ENCODE measurements at places on chromosomes 3 and 15.

GRCh38 chr15:70526221-70526973 lies 237.0 kb downstream of the UACA start:
- DNase-seq = peak; percentile 98

DNA sequence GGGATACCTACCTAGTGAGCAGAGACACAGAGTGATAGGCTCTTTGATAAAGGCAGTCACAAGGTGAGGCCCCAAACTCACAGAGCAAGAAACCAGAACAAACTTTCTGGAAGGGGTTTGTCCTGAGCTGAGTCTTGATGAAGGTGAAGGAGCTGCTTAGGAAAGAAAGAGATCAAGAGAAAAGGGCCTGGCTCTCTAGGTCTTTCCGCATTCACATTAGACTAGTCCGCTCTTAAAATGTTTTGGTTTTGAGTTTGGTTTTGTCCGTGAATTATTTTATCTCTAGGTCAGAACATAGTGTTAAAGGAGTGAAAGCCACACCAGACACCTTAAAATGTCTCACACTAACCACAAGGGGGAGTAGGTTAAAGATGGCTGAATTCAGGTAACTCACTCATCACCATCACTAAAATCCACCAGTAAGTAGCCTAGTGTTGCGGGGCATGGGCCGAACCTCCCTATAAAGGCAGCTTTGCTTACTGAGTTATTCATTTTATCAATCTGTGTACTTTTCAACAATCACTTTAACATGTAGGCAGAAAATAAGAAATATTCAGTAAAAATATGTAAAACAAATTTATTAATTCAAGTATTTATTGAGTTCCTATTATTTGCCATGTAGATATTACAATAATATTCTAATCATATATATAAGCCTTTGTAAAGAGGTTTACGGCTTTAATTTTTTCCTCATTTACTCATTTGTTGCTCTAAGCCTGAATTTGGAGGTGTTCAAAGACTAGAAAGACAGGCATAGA lies 121.5 kb upstream of the TSC22D2 start:
- DNase-seq = peak; percentile 28

- no peak for DNase-seq
Measured at GRCh38 chr3:108221393-108221792, 831 bp downstream of the IFT57 start.

- DNase-seq = no peak
Measured at GRCh38 chr3:31522152-31522551, 10.6 kb upstream of the STT3B start.

- DNase-seq = no peak
Measured at GRCh38 chr15:66633041-66633937, 67.5 kb upstream of the LCTL start.

GRCh38 chr3:175478301-175478700 lies 619.2 kb downstream of the NAALADL2 start:
- DNase-seq = no peak

DNA sequence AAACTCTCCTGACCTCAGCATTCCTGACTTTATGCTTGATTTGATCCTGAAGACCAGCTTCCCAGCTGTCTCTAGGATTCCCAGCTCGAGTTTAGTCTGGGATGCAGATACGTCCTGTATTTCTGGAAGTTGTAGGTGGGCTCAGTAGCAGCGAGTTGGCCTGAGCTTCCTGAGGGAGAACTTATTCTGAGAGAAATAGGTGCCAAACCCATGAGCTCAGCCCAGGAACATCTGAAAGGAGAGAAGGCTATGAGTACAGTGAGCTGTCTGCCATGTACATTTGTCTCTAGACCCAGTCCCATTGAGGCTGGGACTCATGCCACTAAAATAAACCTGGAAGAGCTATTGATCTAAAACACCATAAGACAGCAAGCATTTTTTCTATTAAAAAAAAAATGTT lies 36.6 kb upstream of the SLC9A9 start:
- no peak for DNase-seq

- no peak for DNase-seq
Measured at GRCh38 chr15:54520616-54521015, 542.4 kb downstream of the UNC13C start.

- DNase-seq = no peak
Measured at GRCh38 chr3:30685267-30685667, 78.9 kb downstream of the TGFBR2 start.

DNA sequence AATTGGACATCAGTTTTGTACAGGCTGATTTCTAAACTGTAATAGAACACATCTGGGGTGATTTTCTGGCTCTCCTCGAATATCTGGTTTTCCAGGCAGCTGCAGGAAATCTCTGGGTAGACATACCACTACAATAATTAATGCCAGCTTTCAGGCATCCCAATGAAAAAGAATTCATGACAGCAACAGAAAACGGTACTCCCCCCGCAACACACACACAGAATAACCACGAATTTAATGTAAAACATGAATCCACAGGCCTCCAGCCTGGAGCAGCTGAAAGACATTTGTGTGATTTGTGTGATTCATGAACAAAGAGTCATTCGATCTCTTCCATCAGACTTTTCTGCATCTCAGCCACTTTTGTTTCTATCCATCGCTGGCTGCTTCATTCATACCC lies 262.2 kb downstream of the MAGI1 start:
- no peak for DNase-seq

- DNase-seq = no peak
Measured at GRCh38 chr3:184145111-184145524, 10.0 kb downstream of the EIF2B5 start.

DNA sequence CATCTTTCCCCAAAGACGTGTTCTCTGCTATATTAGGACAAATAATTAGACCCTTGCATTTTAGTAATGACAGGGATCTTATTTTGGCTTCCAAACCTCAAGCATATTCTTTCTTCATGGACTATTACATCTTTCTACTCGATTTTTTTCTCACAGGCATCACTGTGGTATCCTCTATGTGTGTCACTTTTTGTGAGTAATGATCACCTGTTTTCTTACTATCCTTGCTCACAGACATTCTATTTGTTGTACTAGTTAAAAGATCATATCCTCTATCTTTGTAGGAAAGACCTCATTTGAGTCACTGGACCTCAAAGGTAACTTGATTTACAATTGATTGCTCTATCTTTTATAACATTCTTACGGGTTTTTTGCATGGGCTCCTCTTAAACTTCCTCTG lies 6.8 kb downstream of the C3orf80 start:
- no peak for DNase-seq

GRCh38 chr15:34334672-34335071 lies 2.9 kb downstream of the SLC12A6 start:
- DNase-seq = no peak

DNA sequence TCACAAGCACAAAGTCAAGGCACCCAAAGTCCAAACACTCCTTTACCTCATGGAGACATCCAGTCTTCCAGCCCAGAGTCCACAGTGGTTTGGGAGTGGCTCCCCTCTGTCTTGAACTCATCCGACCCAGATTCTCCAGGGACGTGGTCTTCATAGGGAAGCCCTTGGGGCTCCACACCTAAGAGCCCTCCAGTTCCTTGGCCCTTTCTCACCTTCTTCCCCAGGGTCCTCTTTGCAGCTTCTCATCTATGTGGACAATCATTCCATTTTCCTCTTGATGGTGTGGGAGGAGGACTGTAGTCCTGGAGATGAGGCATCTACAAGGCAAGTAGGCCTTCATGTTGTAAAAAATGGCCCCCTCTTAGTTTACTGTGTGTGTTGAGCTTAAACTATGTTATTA lies 87.3 kb upstream of the RNF7 start:
- DNase-seq = no peak

GRCh38 chr15:90001683-90002427 lies 731 bp downstream of the ZNF710 start:
- DNase-seq = no peak

DNA sequence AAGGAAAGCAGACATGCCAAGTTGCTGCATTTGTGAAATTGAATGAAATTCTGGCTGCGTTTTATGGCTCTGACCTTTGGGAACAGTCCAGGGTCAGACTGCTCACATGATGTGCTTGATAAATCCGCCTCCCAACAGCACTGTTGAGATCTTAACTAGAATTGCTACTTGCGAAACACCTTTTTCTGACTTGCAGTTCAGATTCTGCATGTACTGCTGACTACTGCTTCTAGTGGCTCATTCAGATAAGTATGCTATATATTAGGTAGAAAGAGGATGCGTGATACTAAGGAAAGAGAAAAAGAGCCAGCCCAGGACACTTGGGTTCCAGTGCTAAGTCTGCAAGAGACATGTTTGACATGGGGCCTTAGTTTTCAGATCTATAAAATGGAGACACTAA lies 129.4 kb downstream of the LPP start:
- no peak for DNase-seq

- no peak for DNase-seq
Measured at GRCh38 chr3:24937780-24938179, 443.1 kb upstream of the THRB start.

DNA sequence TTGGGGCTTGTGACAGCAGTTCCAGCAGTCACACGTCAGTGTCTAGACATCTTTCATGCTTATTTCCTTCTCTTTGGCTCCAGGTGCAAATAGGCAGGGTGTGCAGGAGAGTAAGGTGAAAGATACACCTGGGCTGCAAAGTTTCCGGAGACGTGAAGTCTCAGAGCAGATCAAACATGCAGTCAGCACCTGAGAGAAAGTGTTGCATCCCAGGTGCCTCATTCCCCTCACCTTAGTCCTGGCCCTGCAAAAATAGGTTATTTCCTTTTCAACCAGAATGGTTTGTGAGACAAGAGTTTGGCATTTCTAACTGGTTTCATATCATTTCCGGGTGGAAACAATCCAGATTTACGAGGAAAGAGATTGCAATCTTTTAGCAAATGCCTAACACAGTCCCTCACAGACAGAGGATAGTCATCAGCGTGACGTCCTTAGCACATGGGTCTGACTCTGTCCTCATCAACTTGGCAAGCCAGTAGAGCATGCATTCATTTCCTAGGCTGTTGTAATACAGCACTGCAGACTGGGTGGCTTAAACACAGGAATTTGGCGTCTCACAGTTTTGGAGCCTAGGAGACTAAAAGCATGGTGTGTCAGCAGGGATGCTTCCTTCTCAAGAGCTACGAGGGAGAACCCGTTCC lies 58.2 kb upstream of the ARRDC4 start:
- no peak for DNase-seq

GRCh38 chr3:114878114-114878839 lies 268.8 kb downstream of the ZBTB20 start:
- DNase-seq = no peak

GRCh38 chr3:155517903-155518302 lies 224.4 kb upstream of the STRIT1 start:
- DNase-seq = no peak

DNA sequence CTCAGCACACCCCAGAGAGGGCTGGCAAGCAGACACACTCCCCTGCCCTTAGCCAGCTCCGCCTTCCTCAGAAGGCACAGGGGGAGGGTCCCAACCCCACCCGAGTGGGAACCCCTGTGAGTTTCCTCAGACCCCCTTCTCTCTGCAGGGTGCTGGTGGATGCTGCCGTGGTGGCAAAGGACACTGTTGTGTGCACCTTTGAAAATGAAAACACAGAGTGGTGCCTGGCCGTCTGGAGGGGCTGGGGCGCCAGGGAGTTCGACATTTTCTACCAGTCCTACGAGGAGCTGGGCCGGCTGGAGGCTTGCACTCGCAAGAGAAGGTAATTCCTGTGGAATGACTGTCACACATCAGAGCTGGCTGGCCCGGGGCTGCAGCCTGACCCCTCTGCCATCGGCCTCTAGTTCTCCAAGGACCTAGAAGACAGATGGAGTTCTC lies 149.4 kb downstream of the LRRK1 start:
- no peak for DNase-seq

GRCh38 chr3:127118366-127118765 lies 74.6 kb upstream of the PRR23E start:
- DNase-seq = no peak

DNA sequence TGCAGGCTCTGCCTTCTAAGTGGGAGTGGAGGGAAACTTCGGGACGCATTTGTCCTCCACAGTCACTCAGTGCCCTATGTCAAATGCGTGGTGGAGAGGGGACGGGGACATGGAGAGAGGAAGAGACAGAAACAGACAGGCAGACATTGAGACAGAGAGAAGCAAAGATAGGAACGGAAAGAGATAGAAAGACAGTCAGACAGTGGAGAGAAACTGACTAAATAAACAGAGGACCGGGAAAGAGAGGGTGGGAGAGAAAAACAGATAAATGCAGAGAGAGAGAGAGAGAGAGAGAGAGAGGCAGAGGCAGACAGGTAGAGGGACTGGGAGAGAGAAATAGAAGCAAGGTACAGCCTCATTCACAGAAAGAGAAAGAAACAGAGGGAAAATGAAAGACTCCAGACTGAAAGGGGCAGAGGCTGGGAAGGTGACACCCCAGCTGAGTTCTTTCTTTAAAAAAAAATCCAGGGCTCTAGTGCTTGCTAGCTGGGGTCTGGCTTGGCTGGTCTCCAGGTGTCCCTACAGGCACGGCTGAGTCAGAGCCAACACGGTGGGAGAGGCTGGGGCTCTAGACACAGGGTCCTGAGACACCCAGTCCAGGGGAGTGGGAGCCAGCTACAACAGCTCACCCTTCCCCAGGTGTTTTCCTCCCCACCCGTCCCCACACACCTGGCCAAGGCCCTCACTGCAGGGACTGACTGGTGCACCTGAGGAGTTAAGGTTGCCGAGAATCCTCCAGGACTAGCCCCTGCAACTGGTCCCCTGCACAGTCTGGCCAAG lies 506.1 kb upstream of the PROK2 start:
- no peak for DNase-seq

DNA sequence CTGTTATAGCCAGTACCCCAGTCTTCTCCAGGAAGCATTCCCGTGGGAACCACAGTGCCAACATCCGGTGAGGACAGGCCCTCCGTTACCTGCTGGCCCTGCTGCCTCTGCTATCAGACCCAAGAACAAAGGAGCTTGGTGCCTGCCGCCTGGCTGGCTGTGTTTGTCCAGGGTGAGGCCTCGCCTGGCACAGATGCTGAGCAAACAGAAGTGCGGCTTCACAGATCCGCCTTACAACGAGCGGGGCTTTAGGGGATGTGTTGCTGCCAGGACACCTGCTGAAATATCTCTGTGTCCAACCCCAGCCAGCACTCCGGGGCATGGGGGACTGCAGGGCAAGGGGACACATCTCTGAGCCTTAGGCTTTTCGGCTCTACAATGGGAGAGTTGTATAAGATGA lies 2.2 kb upstream of the EPHB3 start:
- DNase-seq = no peak

DNA sequence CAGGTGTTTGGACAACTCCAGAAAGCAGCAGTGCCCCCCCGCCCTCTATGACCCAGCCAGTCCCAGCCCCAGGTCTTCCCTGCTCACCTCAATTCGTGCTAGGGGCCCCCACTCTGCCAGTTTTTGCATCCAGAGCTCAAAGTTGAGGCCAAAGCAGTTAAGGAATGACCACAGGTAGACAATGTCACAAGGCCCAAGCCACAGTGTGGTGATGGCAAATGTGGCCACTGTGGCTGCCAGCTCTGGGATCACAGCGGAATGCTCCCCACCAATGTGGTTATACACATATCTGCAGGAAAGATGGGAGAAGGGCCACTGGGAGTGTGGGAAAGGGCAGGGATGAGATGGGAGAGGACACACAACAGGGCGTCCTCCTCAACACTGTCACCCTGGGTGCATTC lies 8.2 kb downstream of the KLHL40 start:
- no peak for DNase-seq

- no peak for DNase-seq
Measured at GRCh38 chr15:79365765-79366164, 54.9 kb downstream of the TMED3 start.

GRCh38 chr15:38220606-38221273 lies 31.9 kb upstream of the SPRED1 start:
- no peak for DNase-seq

GRCh38 chr3:32240159-32240545 lies 1.7 kb downstream of the CMTM8 start:
- DNase-seq = no peak

- no peak for DNase-seq
Measured at GRCh38 chr3:45311953-45312801, 76.2 kb upstream of the LARS2 start.

All from NCI-H1436 treated with DMSO at 0.1 percent for 48 hours (cell line).